Occipital lobe (tissue), 3 donors: ENCODE measurements at places on chromosomes 3 and 15.

GRCh38 chr3:116179091-116179490 is 266.2 kb downstream of the LSAMP start:
- DNase-seq = no peak

DNA sequence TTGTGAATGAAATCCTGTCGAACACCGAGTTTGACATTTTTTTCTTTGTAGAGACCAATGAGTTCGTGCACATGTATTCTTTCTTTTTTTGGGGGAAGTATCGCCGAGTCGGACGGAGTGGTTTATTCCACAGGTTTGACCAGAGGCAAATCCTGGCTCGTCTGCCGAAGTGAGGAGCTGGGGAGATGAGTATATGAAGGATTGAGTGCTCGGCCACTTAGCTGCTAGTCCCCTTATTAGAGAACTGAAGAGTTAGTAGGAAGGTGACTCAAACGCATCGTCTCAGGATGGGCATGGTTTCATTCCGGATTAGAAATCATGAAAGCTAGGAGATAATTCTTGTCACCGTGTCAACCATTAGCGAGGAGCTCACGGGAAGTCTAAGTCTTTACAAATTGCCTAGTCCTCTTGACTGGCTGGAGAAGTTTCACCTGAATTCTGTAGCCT is 154.7 kb upstream of the GOLIM4 start:
- no peak for DNase-seq

DNA sequence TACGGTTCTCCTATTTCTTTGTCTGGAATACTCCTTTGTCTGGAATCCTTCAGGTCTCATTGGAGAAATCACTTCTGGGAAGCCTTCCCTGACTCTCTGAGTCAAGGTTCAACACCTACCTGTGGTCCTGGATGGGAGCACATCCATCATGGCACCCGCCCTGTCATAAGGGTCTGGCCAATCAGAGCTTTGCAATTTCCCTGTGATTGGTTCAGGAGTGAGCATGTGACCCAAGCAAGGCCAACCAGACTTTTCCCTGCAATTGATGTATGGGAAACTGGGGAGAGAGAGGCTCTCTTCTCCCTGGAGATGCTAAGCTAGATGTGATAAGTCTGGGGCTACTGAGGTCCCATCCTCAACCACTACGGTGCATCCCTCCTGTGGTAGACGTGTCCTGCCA is 8.1 kb downstream of the FAM3D start:
- no peak for DNase-seq

GRCh38 chr3:43417133-43417532 is 130.8 kb downstream of the SNRK start:
- no peak for DNase-seq

DNA sequence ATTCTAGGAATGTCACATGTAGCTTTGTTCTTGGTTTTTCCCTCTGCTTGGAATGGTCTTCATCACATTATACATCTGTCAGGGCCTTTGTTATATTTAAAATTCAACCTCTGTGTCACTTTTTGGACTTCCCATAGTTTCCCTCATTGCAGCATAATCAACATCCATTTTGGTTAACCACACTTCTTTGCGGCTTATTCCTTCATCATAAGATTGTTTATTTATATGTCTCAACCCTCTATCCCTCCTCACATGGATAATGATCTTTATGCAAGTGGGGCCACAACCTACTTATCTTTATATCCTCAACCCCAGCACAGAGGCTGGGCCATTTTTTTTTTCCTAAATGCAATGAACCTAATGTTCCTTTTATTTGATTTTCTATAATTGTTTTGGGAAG is 260.0 kb upstream of the THBS1 start:
- no peak for DNase-seq
